ENCODE measurements at places on chromosomes 12 and 14.

DNA sequence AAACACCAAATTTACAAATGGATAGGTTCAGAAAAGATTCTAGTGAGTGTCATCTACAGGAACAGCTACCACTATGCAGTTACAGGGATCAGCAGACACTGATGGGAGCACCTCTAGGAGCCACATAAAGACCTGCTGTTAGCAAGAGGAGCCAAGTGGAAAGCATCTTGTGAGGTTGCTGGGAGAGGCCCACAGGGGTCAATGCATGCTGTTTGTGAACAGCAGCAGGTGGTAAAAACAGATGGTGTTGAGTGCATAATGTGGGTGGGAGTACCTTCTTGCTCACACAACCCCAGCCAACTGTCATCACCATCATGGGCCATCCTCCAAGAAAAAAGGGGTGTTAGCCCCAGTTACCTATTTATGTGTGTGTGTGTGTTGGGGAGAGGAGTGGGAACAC lies 215.2 kb upstream of the SSTR1 start:
- no peak for DNase-seq

DNA sequence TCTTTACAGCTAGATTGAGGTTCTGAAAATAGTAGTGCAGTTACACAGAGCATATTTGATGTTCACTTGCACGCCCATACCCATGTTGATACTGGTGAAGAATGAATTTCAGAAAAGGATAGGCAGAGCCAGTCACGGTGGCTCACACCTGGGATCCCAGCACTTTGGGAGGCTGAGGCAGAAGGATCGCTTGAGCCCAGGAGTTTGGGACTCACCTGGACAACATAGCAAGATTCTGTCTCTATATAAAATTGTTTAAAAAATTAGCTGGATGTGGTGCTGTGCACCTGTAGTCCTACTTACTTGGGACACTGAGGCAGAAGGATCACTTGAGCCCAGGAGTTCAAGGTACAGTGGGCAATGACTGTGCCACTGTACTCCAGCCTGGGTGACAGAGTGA lies 56.6 kb downstream of the MDM2 start:
- DNase-seq, result no peak

DNA sequence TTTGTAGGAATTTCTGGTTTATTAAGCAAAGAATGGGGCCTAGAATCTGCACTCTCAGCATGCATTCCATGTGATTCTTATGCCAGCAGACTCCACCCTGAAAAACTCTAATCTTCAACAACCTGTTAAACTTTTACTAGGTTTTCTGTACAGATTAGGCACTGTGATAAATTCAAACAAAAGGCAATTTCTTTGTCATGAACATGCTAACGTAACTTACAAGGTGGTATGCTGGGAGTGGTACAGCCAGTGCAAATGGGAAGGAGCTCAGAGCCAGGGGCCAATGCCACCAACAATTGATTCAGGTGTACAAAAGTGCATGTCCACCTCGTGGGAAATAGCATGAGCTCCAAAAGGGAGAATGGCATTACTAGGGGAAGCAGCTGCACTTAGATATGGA lies 83.0 kb downstream of the PPFIBP1 start:
- DNase-seq, result no peak

DNA sequence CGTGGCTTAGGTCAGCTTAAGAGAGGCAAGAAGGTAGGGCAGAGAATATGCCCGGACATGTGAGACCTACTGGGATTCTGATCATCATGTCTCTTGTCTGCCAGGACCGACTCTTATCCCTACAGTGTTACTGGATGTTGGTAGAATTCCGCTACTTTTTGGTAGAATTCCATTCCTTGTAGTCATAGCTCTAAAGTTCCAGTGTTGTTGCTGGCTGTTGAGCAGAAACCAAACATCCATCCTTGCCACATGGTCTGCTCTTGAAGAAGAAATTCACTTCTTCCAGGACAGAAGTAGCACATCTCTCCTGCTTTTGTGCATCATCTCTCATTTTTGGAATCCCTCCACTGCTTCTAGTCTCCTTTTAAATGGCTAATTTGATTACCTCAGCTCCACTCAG lies 453.7 kb downstream of the RPL10L start:
- no peak for DNase-seq

DNA sequence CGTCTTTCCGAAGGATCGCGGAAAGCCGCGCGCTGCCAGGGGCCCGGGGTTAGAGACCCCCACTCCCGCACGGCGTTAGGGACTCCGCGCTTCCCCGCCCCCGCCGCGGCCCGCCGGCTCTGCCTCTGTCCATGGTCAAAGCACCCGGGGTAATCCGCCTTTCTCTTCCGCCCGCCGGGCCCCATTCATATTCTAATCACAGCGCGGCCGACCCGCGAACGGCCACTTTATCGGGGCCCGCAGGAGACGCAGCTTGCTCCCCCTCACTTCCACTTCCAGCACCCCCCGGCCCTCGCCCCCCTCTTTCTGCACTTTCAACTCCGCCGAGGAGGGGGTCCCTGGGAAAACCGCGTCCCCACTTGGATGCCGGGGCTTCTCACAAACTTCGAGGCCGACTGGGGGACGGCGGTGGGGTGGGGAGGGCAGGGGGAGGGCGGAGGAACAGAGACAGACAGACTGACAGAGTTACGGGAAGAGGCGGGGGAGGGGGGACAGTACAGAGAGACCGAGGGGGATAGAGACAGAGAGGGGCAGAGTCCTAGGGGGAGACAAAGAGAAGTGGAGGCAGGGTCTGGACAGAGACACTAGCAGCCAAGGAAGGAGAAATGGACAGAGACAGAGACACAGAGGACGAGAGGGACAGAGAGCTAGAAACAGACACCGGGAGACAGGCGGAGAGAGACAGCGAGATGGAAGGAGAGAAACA lies 1.1 kb upstream of the RFX4 start:
- no peak for DNase-seq

GRCh38 chr12:57128519-57129247 lies 400 bp downstream of the LRP1 start:
- DNase-seq, result no peak

DNA sequence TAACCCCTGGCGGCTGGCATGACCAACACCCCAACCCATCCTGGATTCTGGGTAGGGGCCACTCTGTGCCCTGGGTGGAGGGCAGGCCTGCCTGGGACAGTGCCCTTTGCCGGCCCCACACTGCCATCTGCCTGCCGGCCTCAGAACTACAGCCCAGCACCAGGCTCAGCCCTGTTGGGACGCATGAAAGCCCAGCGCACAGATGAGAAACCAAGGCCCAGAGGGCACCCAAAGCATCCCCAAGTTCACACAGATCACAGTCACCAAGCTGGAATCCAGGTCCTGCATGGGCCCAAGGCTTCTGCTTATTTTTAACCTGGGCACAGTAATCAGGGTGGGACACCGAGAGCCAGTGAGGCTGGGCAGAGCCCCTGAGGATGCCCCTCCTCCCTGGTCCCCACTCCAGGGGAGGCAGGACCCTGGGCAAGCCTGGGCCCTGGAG lies 26.2 kb downstream of the RFLNA start:
- DNase-seq, result peak; percentile 21

- DNase-seq, result no peak
Observed at GRCh38 chr12:65294641-65295262, 16.3 kb downstream of the MSRB3 start.

DNA sequence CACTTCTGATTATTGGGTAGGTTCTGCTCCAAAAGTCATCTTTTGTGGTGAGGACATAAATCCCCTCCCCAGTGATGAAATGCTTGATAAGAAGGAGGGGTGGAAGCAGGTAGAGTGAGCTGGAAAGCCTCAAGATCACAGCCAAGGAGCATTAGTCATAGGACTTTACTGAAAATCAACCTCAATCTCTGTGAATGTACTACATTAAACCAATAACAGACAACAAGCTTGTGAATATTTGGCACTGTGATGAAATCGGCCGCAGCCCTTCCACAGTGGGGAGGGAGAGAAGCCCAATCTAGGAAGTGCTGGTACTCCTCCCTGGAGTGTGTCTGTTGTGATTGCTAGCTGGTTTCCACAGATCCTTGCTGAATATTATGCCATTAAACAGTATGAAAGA lies 41.2 kb upstream of the PTCSC3 start:
- no peak for DNase-seq

GRCh38 chr12:83141460-83141994 lies 454.8 kb downstream of the TMTC2 start:
- DNase-seq, result no peak

DNA sequence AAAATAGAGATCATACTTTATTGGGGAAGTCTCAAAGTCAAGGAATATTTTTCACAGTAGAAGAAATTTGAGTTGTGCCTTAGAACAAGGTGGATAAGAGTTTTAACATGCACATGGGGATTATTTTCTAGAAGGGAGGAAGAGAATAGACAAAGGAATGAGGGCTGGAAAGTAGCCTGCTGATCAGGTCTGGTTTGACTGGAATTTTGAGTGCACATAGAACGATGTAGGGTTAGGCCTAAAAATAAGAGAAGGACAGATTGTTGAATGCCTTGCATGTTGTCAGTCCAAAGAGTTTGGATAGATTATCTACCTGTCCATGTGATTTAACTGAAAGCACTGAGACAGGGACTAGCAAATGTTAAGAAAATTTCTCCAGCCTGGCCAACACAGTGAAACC lies 87.2 kb downstream of the SRGAP1 start:
- no peak for DNase-seq

DNA sequence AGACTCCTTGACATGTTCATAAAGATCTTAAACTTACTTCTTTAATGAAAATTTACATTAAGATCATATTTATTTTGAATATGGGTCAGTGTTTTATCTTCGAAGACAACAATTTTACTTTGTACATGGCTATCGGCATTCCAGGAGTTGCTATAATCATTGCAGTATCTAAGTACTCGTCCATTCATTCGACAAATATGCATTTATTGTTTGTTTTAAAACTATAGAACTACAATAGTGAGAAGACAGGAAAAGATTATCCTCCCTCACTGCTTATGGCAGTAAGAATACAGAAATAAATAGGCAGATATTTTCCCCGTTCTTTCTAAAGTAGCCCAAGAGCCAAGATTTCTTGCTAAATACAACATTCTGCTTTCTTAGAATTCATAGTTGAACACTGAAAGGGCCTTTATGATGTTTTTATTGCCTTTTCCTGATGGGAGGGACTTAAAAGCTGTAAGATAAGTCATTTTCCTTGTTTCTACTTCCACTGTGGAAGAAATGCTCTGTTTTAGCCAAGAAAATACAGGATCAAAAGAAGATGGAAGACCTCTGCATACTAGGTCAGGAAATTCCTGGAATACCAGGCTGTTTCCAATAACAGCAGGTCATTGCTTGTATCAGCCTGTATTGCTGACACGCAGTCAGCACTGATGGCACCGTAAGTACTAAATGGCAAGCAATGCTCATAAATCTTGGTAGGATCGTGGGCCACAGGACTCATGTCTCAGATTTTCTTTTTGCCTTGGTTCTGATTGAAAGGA lies 521.0 kb upstream of the ATP2B1 start:
- no peak for DNase-seq

DNA sequence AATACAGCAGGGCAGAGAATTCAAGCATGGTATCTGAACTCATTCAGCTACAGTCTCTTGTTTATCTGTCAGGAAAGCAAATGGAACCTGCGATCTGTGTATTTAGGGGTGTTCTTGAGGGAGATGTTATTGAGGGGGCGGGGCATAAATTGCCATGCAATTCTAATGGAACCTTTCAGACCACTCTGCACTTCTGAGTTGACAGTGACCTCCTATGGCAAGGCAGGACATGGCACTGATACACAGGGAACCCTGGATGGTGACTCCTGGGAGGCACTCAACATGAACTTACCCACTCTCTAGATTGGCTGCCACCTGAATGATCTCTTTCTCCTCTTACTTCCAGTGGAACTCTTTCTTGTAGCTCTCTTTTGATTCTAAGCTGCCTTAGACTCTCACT lies 787.3 kb downstream of the VRK1 start:
- DNase-seq, result no peak

- no peak for DNase-seq
Observed at GRCh38 chr12:54700849-54701248, 52.7 kb upstream of the DCD start.

DNA sequence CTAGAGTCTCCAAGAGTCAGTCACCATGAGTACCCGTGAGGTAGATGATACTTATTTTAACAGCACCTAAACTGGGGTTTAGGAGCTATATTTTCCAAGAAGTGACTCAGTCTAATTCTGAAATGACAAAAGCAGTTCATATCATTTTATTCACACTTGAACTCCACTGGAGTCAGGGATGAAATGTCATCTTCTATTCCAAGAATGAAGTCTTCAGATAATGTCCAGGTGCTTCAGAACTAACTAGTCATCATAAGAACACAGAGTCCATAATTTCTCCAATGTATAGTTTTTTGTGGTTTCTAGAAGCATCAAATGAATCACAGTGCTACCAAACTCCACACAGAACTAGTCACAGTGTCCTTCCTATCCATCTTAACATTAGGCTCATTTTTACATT lies 13.3 kb downstream of the DNM1L start:
- DNase-seq, result no peak

DNA sequence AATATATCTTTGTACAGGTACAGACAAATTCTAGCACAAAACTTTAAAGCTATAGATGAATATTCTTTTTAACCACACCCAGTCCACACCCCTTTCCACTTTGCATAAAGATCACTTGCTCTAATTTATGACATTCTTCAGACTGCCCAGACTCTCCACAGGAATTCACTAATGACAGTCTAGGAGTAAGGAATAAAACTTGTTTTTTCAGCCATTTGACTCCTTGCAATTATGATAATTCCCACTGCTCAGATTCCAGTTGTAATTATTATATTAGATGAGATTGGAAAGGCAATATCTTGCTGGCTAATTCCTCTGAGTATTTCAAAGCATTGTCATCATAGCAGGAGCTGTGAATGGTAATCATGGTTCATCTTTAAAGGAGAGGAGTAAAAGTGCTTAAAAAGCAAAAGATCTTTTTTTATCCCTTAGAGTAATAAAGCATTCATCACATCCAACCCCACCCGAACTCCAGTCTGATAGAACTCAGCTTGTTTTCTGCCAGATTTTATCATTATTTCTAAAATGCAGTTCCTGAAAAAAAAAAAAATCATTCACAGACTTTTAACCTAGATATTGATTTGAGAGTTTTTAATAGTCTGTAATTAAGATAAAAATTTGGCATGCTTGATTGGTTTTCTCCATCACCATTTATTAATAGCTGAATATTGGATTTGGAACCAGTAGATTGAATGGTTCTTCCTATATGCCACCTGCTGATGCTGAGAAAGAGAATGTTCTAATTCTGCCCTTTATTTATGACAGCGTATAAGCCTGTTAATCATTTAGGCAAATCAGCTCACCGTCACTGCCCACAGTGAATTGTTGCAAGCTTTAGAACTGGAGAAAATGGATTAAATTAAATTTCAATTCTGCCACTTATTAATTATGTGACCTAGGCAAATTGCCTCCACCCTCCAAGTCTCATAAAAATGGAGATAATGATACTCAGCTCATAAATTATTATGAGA lies 93.9 kb upstream of the RASSF8 start:
- DNase-seq, result no peak

- DNase-seq, result no peak
Observed at GRCh38 chr12:104855599-104855998, 102.5 kb downstream of the SLC41A2 start.

DNA sequence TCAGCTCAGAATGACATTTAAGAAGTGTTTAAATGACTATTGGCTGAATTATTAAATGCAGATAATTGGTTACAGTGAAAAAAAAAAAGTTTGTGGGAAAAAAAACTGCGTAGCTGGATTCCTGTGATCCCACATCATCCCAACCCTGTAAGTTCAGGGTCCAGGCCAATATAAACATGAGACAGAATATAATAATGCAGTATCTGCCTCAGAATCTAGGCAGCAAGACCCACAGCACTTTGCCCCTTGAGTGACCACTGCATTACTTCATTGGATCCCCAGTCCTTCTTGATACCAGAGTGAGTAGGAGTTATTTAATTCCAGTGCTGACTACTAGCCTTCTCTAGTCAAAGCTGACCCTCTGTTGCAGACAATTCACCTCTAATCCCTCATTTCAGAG lies 272.6 kb downstream of the CCER1 start:
- DNase-seq, result no peak

- DNase-seq, result no peak
Observed at GRCh38 chr12:67721248-67721647, 72.7 kb downstream of the DYRK2 start.

All from SW 1271 (cell line).